ENCODE measurements at places on chromosomes 12 and 14. TPM values are rescaled to one million over a fixed set of nuclear protein-coding genes. Genes with fewer than 3 reads are reported as not detected.

RESF1 gene
- polyA plus RNA-seq = 203 TPM

FAM186B gene
- polyA plus RNA-seq = not detected

CPNE6 gene
- polyA plus RNA-seq = not detected

- no peak for DNase-seq
These were observed 13.9 kb downstream of the TMEM119 start for GRCh38 chr12:108583991-108584390.

DNA sequence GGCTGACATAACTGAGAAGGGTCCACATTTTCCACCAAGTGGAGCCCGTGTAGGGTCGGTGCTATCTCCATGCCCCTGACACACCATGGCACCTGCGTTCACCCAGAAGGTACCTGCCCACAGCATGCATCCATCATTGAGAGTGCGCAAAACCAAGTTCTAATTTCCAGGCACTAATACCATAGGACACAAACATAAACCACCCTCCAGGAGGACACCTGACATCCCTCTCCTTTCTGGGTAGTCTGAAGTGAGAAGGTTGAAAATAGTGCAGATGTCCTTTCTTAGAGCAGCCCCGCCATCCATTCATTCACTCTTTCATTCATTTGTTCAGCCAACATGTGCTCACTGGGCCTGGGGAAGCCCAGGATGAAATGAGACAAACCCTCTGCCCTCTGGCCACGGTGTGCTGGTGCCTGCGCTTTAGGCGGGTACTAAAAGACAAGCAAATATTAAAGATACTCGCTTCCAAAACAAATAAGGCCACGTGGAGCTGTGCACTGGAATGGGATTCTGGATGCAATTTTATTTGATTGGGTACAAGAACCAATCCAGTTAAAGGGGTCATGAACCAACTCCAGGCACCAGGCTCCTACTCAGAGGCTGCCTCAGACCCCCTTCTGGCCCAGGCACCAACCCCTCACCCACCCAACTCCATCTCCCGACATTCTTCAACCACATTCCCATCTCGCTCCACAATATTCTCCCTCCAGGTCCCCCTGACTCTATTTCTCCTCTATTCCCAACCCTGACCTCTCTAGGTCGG is 1.2 kb downstream of the TTC7B start:
- no peak for DNase-seq

DNA sequence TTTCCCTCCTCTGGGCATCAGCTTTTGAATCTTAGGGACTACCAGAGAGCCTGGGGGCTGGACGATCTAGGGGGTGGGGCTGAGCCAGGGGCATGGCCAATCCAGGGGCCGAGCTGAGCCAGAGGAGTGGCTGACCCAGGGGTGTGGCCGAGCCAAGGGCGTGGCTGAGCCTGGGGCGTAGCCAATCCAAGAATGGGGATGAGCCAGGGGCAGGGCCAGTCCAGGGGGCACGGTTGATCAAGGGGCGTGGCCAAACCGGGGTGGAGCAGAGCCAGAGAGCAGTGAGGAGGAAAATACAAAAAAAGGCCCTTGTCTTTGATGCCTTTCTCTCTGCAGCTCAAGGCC is 219.3 kb upstream of the NOS1 start:
- DNase-seq = no peak

AGAP2 gene
- polyA plus RNA-seq = 4.4 TPM

DNA sequence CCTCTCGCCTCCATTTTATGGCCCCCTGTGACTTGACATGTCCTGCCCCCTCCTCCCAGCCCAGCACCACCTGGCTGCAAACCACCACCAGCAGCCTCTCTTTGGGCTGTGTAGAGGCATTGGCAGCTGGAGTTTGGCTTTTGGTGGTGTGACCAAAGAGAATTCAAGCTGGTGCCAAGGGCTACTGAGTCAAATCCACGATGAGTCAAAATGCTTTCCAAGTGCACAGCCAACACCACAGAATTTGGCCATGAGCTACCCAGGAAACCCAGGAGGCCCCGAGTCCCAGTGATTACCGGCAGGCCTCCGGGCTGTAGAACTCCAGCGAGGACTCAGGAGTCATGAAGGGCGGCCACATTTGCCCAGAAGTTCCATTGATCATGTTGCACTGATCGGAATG is 53.8 kb downstream of the SCARB1 start:
- DNase-seq = no peak

TSHR gene
- polyA plus RNA-seq = 16.0 TPM

CMA1 gene
- not detected for polyA plus RNA-seq

- DNase-seq = no peak
These were observed 11.1 kb downstream of the GLIPR1L1 start for GRCh38 chr12:75345531-75345930.

LHX5 gene
- polyA plus RNA-seq = not detected

DNA sequence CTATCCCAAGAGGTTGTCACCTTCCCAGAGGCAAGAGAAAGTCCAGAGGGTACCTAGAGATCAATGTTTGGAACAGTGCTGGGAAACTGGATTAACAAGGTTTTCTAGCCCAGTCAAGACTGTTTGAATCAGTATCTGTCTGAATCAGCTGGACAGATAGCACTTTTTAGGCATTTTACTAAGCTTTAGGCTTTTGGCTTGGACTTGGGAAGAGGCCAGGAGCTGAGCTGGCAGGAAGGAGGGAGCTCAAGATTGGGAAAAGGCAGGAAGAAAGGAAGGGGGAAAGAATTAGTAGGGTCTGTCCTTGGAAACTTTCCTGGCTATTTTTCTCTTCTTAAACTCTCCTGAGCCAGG is 8.3 kb downstream of the IKZF4 start:
- no peak for DNase-seq

DNA sequence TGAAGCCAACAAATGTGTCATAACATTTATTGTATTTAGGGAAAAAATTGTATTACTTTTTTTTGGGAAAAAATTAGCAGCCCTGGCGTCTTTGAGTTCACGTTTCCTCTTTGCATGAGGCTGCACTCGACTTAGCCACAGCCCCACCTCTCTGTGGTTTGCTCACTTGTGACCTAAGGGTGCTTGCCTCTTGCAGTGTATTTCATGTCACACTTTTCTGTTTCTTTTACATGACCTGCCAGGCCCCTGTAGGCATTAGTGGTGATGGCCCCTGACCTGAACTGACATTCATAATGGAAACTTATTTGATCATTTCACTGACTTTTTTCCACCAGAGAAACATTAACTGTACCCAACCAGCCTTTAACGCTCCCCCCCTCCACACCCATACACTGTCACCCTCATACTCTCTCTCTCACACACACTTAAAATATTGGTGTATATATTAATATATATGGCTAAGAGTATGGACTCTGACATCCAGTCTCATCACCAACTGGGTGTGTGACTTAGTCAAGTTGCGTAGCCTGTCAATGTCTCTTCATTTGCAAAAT is 122.9 kb downstream of the PRKCH start:
- peak; percentile 86 for DNase-seq

- DNase-seq = no peak
These were observed 36.5 kb upstream of the ANO4 start for GRCh38 chr12:100758083-100758482.

DNA sequence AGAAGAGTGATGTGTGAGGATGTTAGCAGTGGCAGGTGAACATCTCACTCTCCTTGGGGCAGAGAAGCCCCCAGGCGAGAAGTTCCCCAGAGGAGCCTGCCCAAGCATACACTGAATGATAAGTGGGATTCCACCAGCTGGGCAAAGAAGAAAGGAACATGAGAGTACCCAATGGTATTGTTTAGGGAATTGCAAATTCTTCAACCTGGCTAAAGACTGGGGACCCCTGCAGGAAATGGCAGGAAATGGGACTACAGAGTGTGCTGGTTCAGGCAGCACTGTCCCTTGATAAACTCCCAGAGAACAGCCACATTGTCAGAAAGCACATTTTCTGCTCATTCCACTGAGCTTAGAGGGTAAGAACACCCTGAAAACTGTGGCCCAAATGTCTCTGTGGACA is 121.3 kb downstream of the RPS29 start:
- DNase-seq = no peak

GRCh38 chr12:86663173-86663572 is 407.0 kb upstream of the MGAT4C start:
- DNase-seq = no peak

DNA sequence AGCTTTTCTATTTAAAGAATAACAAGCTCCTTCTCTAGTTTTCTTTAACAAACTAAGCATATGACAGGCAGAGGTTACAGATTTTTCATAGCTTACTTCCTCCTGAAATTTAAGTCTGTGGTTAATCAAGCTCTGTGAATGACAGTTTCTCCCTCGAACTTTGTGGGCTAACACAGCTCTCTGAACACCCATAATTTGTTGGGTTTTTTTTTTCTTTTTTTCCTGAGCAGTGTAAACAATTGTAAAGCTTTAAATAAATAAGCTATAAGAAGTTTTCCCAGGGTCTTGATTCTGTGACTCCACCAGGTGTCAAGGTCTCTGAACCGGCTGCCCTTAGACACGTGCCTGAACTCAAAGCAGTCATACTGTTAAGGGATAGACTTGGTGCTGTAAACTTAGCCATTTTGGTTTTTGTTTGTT is 128.1 kb upstream of the AMIGO2 start:
- peak; percentile 71 for DNase-seq
